NCI-H526 treated with DMSO at 0.1 percent for 48 hours (cell line): ENCODE measurements at places on chromosomes 1 and 21.
A peak's percentile ranks its signal among the peaks of the same experiment; 100 is the strongest.

- DNase-seq = no peak
Measured at GRCh38 chr1:2645143-2645542, 12.3 kb upstream of the MMEL1 start.

GRCh38 chr1:195026792-195027191, 1581.4 kb downstream of the KCNT2 start:
- no peak for DNase-seq

GRCh38 chr1:233566886-233567285, 47.0 kb upstream of the KCNK1 start:
- DNase-seq = no peak

- no peak for DNase-seq
Measured at GRCh38 chr1:208235356-208235981, 8.7 kb downstream of the PLXNA2 start.

DNA sequence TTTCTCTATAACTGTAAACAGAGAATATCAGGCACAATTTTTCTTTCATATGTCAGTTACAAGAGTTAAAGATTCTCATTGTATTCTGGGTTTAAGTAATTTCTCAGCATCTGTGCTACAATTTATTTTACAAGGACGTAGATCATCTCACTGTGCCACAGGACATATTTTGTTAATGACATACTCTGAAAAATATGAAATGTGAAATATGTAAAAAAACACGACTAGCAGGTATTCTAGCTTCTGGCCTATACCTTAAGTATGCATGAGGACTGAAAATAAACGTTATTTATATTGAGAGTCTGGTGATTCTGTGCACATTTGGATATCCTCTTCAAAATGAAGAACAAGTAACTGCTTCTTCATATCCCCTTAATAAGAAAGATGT, 308.8 kb downstream of the BRINP3 start:
- no peak for DNase-seq

DNA sequence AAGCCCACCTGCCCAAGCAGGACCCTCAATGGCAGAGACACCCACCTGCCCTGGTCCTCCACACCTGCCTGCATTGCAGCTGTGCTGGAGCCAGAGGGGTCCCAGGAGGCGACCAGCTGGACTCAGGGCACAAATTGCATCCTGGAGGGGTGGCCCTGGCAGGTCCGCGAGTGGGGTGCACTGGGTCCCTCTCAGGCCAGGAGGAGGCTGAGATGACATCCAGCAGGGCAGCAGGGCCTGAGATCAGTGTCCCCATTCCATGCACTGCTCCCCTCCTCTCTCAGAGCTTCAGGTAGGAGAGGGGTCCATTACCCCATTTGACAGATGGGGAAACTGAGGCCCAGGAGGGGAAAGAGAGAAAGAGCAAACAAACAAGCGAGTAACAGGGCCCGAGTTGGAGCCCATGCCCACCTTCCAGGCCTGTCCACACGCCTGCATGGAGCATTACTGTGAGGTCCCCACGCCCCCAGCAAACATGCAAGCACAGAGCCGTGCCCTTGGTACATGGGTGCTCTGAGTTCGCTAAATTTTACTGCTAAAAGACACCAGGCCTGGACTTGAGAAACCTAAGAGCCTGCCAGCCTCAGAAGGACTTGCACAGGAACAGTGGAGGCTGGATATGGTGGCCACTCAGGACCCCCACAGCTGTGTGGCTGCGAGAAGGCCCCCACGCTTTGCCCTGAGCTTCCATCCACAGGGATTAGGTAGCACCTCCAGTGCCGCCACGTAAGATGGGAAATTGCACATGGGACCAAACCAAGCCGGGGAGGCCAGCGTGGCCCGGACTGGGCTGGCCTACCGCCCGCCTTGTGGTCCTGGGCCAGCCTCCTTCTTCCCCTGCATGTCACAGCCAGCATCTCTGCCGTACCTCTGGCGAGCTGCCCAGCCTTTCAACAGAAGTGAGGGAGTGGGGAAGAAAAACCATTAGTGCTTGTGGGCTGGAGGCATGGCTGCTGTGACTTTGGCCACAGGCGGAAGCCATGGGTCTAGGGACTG, 7.4 kb downstream of the WNT3A start:
- no peak for DNase-seq

DNA sequence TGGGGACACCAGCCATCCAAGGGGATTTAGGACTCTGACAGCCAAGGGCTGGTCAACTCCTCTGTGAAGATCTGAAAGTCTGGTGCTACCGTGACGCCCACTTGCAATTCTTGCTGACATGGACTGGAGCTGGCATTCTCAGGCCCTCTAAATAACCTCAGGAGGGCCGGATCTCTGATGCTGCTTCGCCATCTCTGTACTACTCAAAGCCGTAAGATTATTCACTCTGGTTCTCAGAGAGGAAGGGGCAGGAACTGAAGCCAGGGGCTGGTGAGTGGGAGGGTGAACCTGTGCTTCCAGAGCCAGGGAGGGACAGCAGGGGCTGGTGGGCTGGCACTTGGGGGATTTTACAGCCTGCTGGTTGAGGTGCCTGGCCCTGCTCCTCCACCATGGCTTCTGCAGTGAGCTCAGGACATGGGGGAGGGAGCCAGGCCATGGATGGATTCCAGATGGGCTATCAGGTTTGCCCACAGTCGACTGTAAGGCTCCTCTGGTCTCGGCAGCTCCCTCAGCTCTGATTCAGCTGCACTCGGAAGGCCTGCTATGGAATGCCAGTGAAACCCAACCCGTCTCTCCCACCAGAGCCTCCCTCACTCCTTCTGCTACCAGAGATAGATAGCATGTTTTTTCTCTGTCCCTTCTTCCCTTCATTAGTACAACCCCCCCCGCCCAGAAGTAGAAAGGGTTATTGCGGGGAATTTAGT, 84.5 kb downstream of the PLXNA2 start:
- DNase-seq = no peak

GRCh38 chr1:198699167-198700015, 60.6 kb downstream of the PTPRC start:
- peak; percentile 35 for DNase-seq

GRCh38 chr1:29861922-29862321, 625.6 kb downstream of the PTPRU start:
- DNase-seq = no peak

GRCh38 chr1:23978805-23979204, 1.3 kb downstream of the SRSF10 start:
- no peak for DNase-seq

GRCh38 chr1:14778541-14778897, 180.0 kb downstream of the KAZN start:
- DNase-seq = no peak

DNA sequence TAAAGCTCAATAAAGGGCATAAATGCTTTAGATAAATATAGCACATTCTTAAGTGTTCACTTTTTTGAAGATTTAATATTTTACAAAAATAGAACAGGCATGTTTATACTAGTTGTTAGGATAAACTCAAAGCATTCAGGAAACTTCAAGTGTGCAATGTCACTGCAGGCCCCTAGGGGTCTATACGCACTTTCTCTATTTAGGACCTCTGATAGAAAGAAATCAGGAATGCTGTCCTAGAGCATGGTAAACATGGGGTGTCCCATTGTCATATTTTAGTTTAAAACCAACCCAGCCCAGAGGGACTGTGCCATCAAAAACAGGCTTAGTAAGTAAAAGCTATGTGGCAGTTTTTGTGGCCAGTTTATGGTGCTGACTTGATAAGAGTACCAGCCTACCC, 102.2 kb downstream of the BARHL2 start:
- no peak for DNase-seq

GRCh38 chr1:187878883-187879282, 1050.1 kb downstream of the PLA2G4A start:
- DNase-seq = no peak

- DNase-seq = no peak
Measured at GRCh38 chr1:219176168-219176567, 2.5 kb downstream of the LYPLAL1 start.

DNA sequence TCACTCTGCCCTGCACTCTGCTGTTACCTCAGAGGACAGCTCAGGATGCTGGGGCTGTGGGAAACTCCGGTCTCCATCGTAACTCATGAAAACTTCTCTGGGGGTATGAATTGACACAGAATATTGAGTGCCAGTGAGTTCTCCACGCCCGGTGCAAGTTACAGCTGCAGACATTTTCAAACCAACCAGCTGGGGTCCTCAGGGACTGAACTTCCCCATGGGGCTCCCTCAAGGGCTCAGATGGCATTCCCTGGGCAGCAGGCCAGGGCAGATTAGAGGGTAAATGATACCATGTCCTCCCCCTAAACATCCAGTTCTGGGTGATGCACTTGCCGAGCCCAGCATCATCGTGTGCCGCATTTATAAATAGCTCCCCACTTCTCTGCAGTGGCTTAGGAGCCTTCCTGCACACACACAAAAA, 27.8 kb upstream of the CCSAP start:
- no peak for DNase-seq

DNA sequence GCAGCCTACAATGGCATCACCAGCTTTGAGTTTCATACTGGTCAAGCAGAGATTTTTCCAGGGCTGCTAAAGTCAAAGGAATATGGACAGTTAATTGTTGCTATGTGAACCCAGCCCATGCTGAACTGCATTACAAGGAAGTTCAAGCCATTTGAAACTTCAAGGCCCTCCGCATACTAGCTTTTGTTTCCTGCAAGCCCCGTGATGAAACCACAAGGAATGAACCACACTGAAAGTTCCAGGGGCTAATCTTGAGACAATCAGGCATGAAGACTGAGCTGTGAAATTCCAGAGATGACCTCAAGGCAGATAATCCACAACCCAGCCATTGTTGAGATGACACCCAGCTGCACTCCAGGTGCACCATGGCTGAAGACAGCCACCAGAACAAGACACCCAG, 180.8 kb downstream of the C1orf21 start:
- DNase-seq = no peak
